Cerebellar nuclear complex (tissue), 1 donor: ENCODE measurements at places on chromosomes 7 and 10.

DNA sequence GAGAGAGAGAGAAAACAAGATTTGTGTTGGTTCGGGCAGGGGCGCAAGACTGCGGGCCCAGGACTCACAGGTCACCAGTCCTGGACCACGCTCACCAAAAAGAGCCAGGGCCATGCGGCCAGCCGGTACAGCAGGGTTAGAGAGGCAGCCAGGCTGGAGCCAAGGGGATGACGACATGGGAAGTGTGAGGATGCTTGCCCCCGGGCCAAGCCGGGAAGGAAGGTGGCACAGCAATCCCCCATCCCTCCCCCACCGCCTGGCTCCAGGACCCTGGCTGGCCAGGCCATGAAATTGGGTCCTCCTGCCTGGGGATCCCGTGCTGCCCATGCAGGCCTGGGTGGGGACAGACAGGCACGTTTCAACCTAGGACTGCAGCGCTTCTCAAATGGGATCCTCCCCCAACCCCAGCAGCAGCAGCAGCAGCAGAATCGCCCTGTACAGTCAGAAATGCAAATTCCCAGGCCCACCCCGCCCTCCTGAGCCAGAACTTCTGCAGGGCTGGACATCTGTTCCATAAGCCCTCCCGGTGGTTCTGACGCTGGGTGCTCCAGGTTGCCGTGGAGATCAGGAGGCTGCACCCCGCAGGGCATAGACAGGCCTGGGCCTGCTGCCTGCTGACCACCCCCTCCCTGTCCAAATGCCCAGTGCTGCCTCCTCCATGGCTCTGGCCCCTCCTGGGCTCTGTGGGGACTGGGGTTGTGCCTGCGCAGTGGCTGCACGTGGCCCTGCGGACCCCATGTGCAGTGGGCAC is 35.0 kb downstream of the YKT6 start:
- DNase-seq = peak; percentile 19

DNA sequence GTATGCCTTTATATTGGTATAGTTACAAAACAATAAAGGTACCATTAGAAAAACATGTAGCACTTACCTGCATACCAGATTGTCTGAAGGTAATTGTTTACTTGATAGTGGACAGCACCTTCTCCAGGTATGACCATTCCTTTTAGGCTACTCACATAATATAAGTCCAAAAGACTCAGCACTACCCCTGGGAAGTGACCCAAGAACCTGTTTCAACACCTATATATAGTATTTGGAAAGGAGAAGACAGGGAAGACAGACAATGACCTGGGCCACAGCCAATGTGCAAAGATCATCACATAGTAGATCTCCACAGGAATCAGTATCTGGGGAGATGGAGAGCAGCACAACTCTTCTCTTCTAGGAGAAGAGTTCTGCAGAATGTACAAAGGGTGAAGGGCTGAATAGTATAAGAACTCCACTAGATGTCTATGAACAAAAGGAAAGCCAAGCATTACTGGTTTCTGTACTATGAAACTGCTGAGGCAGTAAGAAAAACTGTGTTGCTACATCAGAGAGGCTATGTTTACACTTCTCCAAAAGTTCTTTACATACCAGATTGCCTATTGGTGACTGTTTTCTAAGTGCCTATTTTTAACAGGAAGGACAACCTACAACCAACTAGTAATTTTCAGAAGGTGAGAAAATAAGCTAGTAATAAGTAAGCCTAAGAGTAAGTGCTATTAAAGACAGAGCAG is 159.2 kb downstream of the BTAF1 start:
- no peak for DNase-seq

- DNase-seq = no peak
These were observed 997 bp upstream of the LDB1 start for GRCh38 chr10:102120991-102121738.

- DNase-seq = no peak
These were observed 615.2 kb upstream of the FOXK1 start for GRCh38 chr7:4066626-4067475.

DNA sequence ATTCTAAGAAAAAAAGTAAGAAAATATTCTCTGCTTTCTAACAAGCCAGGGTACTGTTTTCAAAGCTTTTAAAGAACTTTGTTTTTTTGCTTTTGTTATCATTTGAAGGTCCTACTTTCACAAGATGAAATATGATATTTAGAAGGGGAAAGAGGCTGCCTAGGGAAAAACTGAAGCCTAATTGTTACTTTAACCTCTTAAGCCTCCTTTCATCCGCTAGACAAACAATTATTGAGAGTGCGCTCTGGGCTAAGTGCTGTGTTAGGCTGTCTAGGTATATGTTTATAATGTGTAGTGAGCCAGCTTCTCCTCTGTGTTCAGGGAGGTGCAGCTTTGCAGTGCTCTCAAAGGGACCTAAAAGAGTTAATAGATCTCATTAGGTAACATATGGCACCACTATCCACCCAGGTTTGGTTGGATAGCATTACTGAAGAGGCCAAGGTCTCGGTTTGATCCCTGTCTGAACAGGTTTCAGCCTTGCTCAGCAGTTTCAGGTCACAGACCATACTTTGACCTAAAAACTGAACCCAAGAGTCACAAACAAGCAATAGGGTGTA is 17.9 kb downstream of the PDK4 start:
- no peak for DNase-seq

- no peak for DNase-seq
These were observed 47.4 kb downstream of the ANKRD61 start for GRCh38 chr7:6078548-6078947.

DNA sequence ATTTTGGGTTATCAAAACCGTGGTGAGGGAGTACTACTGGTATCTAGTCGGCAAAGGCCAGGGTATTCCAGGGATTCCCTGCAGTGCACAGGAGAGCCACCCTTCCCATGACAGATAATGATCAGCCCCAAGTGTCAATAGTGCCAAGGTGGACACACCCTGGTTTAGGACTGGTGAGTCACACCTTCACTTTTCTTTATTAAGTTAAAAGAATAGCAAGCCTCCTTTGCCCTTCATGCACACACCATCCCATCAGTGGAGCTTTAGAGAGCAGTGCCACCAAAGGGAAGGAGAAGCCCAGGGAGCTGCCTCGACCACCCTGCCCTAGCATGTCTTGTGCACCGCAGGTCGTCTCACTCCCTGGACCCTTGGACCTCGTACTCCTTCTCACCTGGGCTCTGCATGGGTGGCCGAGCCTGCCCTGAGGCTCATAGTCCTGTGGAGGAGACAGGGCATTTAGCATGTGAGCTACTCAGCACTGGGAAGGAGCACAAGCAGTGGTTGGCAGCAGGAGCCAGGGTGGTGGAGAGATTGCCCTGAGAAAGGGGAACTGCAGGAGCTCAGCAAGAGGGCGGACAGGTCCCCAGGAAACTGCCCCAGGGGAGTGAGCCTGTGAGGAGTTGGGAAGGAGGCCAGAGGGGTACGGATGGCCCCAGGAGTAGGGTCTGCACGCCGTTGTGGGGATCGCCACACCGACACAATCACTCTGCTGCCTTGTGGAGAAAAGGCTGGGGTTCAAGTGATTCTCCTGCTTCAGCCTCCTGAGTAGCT is 17.4 kb downstream of the UBE2D4 start:
- no peak for DNase-seq

- no peak for DNase-seq
These were observed 14.8 kb downstream of the NRCAM start for GRCh38 chr7:108441392-108441955.

- DNase-seq = no peak
These were observed 516.7 kb downstream of the NEBL start for GRCh38 chr10:20380401-20380800.

DNA sequence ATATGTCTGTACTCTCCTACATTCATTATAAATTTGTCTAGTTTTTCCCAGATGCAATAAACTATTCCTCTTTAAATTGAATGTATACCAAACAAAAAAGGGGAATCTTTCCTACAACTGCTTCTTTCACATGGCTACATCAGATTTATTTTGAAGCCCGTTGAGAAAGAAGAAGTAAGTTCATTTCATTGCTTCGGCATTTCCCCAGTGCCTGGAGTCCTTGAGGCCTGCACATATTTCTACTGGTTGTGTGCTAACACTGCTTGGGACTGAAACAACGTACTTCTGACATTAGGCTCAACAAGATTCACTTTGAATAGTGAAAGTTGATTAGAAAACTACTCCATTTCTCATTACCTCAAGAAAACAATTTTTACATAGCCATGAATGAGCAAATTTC is 201.7 kb downstream of the PHF14 start:
- DNase-seq = no peak

DNA sequence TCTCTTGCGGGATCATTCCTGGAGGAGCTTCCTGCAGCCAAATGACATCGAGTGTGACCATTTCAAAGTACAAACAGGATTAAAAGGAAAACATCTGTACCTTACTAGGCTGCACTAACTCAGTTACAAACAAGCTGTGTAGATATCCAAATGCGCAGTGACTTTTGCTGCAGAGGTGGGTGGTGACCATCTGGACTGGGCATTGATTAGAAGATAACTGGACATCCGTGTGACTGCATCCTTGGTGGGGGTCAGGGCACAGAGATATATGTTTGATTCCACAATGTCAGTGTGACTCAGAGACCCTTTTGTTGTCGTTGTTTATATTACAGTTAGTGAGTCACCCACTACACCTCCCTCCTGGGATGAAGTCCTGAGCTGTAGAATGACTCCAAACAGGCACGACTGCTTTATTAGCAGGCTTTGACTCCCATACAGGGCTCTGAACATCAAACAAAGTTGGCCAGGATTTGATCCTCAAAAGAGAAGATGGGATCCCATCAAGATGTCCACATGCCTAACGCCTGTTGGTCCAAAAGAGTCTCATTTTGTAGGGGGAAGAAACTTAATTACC is 56.7 kb upstream of the SDK1 start:
- no peak for DNase-seq

DNA sequence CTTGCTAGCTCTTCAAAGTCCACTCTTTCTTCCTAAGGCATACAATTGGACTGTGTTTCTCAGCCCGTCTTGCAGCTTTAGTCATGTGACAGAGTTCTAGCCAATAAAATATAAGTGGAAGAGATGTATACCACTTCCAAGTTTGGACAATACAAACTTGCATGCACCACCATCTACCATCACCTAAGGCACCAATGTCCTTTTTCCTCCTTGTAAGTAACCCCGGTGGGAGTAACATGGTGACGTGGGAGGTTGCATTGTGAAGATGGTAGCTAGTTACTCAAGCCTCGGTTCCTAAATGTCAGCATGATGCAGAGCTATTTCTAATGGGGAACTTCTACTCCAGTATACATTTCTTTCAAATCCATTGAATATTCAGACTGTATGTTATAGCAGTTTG is 5.3 kb upstream of the CACNB2 start:
- DNase-seq = no peak

- no peak for DNase-seq
These were observed 61.2 kb downstream of the DNAJB6 start for GRCh38 chr7:157397731-157398691.

GRCh38 chr7:102873470-102874165 is 39.2 kb upstream of the LRRC17 start:
- no peak for DNase-seq
